ENCODE measurements at places on chromosomes 6 and 20.

DNA sequence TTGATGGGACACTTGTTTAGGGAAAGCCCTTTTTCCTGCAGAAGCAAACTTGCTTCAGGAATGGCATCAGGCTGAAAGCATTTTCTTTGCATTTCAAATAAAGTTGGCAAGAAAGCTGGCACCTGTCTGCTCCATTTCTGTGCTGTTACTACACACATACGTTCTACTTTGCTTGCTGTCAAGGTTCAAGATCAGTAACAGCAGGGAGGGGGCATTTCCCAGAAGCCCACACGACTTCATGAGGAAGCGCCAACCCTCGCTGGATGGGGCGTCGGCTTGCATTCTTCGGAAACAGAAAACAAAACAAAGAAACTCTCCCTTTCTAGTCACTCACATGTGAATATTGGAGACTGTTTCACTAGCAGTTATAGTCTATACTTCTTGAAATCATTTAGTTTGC is 46.4 kb downstream of the AKAP12 start:
- no peak for DNase-seq

DNA sequence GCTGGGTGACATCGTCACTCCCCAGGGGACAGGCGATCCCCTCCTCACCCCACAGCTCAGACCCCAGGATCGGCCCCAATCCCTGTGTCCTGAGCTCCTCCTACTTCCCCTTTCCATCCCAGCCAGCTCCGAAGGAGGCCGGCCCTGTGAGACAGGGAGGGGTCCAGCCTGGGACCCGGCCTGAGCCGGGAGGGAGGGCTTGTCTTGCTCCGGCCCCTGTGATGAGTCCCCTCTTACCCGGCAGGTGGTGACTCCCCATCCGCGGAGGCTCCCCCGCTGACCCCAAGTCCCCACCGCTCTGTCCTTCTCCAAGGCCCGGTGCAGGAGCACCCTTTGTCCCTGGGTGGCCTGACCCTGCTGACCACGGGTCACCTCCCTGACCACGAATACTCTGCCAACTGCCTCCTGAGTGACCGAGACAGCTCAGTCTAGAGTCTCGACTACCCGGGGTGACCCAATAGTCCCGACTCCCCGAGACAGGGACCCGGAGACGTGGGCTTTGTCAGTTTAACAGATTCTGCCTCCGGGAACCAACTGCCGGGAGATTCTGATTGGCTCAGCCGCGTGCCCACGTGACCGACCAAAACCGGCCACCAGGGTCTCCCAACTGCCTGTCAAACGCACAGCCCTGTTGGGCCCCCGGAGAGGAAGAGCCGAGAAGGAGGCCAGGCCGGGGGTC is 187.4 kb upstream of the PROKR2 start:
- no peak for DNase-seq

DNA sequence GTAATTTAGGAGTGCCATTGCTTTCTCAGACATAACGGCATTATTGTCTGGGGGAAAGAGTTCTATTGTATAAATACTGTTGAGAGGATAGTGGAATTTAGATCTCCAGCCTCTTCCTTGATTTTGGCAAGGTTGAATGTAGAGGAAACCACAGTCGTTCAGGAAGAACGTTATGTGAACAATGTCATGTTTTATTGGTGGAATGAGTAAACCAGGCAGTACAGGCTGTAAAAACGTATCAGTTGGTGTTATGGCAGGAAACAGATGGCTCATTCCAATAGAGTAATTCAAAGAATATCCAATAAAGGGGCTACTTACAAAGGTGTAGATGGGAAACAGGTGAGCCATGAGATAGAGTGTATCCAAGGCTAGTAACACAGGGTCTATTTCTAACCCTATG is 123.6 kb upstream of the SLC35B3 start:
- no peak for DNase-seq

- no peak for DNase-seq
Observed at GRCh38 chr6:43736844-43737243, 33.2 kb upstream of the VEGFA start.

GRCh38 chr20:41696428-41696827 is 78.3 kb upstream of the CHD6 start:
- DNase-seq, result no peak

GRCh38 chr6:117264692-117265409 is 507 bp upstream of the VGLL2 start:
- peak; percentile 18 for DNase-seq

DNA sequence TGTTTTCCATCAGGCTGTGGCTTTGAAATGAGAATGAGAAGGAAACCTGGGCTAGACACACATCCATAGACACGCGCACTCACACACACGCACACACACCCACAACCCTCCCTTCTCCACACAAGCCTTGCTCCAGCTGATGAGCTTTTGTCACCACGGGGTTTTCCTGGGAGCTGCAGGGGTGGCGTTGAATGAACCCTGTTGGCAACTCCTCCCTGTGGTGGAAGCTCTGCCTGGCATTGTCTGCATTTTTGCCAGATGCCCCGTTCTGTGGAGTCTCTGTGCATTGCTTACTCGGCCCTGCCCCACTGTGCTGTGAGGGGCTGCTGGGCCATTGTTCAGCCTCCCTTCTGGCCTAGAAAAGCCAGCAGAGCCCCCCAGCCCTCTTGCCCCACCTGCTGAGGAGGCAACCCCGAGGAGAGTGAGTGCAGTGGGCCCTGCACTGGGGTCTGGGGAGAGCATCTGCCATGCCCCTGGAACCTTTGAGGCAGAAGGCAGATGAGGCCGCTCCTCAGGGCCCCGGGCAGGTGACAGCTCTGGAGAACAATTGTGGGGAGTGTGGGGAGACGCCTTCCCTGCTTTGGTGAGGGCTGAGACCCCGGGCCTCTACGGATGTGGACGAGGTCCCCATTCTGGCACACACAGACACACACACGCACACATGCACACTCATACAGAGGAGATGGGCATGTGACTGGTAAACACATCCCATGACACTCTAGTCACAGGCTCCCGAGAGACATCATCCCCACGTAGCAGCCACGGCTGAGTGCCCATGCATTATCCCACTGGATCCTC is 9.9 kb downstream of the ADIG start:
- no peak for DNase-seq

DNA sequence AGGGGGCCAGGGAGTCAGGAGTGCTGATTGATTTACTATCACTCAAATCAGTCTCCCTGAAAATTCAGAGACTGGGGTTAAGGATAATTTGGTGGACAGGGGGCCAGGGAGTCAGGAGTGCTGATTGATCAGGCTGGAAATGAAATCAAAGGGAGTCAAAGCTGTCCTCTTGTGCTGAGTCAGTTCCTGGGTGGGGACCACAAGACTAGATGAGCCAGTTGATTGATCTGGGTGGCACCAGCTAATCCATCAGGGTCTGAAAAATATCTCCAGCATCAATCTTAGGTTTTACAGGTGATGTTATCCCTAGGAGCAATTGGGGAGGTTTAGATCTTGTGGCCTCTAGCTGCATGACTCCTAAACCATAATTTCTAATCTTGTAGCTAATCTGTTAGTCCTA is 6.1 kb upstream of the AFG1L start:
- no peak for DNase-seq

DNA sequence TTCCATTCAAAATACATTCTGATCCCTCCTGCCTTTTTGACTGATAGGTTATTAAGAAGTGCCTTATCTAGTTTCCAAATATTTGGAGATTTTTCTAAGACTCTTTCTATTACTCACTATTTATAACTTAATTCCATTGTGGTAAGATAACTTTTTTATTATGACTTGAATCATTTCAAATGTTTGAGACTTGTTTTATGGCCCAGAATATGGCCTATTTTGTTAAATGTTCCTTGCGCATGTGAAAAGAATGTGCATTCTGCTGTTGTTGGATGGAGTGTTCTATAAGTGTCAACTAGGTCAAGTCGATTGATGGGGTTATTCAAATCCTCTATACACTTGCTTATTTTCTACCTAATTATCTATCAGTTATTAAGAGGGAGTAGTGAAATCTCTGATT is 13.1 kb upstream of the TCP11 start:
- DNase-seq, result no peak

- no peak for DNase-seq
Observed at GRCh38 chr6:143471822-143472221, 21.2 kb downstream of the PEX3 start.

- DNase-seq, result no peak
Observed at GRCh38 chr6:19754686-19755085, 82.5 kb upstream of the ID4 start.

DNA sequence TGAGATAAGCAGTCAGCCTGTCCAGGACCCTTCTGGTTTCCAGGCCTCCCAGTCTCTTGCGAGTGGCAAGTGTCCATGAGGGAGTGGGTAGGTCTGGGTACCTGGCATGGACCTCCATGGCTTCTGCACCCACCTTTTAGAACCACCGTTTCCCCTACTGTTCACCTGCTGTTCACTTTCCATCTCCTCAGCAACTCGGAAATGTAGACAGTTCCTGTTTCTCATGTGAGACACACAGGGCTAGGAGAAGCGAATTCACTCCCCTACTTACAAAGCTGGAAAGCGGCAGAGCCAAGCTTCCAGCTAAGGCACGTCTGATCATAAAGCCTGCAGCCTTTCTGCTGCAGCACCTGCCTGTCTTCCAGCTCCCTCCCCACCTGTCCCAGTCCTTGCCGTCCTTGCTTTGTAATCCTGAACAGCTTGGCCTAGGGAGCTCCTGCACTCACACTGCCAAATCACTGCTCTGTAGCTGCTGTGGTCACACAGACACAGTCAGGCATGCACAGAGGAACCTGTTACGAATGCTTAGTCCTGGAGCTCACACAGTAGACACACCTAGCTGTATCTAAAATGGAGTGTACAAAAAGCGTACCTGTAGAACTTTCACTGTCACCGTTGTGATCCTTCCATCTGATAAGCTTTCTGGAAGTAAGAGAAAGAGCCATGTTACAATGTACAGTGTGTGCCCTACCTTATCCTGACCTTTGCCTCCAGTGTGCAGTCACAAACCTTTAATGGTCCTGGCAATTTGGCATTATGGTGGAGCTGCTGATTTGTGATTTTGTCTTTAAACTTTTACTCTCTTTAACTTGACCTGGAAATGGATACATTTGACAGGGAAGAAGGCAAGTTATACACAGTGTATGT is 294.1 kb downstream of the NRN1 start:
- DNase-seq, result no peak

DNA sequence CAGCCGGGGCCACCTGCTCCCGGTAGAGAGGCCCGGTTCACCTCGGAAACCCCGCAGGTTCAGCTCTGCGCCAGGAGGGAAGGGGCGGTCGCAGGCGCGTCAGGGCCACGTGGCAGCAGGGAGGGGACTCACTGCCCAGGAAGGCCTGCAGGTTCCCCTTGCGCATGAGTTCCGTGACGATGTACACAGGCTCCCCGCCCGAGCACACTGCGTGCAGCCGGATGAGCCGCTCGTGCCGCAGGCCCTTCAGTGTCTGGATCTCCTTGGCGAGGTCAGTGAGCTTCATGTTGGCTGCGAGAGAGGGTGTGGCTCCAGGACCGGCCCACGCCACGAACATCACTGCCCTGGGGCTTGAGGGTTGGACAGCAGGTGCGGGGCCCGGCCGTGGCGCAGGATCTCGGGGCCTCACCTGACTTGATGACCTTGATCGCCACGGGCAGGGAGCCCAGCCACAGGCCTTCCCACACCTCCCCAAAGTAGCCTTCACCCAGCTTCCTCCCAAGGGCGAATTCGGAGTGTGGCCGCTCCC is 4.9 kb upstream of the PTK6 start:
- DNase-seq, result no peak

- DNase-seq, result no peak
Observed at GRCh38 chr6:111549746-111550145, 55.9 kb downstream of the TRAF3IP2 start.

GRCh38 chr6:107235511-107235910 is 120.2 kb upstream of the BEND3 start:
- no peak for DNase-seq

- DNase-seq, result no peak
Observed at GRCh38 chr6:80234401-80234800, 127.9 kb downstream of the BCKDHB start.

GRCh38 chr6:169158174-169158573 is 95.5 kb downstream of the THBS2 start:
- DNase-seq, result no peak

DNA sequence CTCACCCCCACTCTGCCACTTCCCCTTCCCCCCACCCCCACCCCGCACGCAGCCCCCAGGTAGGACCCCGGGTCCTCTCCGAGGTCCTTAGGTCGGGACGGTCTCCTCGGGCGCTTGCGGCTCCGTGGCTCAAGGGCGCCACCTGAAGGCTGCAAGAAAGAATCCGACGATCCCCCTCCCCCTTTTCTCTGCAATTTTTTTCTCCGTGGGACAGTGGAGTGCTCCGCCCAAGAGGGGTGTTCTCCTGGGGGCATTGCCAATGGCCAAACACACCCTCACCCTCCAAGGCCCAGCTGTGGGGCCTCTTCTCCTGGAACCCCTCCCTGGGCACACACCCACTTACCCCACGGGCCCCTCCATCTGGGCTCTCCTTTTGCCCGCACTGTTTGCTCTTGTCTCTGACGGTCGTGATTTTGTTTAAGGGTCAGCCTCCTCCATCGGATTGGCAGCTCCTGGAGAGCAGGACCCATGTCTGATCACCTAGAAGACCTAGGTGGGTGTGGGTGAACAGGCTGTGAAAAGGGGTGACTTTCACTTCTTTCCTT is 1.1 kb upstream of the TMEM74B start:
- peak; percentile 69 for DNase-seq

DNA sequence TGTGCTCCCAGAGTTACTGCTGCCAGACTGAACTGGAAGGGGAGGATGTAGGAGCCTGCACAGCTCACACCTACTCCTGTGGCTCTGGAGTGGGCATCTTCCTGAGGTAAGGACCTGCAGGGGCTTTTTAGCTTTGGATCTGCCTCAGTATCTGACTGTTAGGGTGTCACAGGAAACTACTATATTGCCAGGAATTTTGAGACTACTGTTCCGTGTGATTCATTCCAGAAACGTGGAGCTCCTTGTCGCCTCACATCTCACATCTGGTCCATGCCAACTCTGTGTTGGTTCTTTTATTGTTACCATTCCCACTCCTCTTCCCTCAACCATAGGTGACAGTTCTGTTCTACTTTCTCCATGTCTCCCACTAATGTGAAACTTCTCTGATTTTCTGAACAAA is 34.1 kb downstream of the PRPH2 start:
- DNase-seq, result no peak

GRCh38 chr20:53792946-53793536 is 199.4 kb upstream of the ZNF217 start:
- DNase-seq, result no peak

Data from MM.1S (cell line).